Left lung (tissue), 14 donors: ENCODE measurements at places on chromosomes 5 and 9. TPM values are rescaled to one million over a fixed set of nuclear protein-coding genes. Genes with fewer than 3 reads are reported as not detected.

DNA sequence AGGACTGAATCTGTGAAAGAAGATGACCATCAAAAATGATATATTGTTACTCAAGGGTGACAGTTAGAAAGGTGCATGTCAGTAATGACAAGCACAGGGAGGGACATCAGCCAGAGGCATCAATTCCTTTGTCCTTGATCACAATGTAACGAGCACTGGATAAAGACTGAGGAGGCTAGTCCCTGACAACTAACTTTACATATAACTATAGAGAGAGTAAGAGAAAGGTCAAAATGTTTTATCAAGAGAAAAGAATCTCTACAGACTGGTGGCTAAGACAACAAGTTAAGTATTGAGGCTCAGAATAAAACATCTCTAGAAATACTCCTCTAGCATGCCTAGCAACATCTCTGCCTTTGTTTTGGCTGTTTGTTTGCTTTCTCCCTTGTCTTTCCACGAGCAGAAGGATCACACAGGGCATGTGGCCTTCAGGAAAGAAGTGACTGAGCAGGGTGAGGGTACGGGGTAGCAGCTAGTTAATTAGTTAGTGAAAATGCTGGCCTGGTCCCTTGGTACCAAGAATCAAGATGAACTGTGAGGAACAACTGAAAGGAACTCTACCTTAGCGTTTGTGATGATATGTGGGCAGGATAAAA, 724.1 kb upstream of the MEF2C start:
- no peak for DNase-seq

GRCh38 chr9:134978272-134978671, 60.6 kb upstream of the FCN1 start:
- no peak for DNase-seq

DNA sequence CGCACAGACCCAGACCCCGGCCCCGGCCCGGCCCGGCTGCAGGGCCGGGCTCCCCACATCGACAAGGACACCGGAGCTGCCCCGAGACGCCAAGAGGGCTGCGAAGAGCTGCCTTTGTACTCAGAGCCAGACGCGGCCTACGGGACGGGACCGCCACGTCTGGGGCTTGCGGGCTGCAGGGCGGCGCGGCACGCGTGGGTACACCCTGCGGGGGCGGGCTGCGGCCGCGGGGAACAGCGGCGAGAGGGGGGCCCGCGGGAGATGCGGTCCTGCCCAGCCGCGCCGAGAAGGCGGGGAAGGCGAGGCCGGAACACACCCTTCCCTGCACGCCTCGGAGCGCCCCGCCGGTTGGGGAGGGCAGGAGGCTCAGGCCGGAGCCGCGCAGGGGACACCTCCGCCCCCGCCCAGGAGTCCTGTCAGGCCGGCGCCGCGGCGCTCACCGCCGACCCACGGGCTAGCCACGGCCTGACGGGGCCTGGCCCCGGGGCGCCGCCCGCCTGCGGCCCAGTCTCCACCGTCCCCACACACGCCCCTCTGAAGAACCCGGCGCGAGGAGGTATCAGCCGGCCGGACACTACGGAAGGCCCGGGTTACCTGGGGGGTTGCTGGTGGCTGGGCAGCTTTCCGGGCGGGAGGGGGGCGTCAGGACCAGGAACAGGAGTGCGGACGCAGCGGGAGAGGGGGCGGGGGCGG, 478 bp downstream of the RAB14 start:
- no peak for DNase-seq

DNA sequence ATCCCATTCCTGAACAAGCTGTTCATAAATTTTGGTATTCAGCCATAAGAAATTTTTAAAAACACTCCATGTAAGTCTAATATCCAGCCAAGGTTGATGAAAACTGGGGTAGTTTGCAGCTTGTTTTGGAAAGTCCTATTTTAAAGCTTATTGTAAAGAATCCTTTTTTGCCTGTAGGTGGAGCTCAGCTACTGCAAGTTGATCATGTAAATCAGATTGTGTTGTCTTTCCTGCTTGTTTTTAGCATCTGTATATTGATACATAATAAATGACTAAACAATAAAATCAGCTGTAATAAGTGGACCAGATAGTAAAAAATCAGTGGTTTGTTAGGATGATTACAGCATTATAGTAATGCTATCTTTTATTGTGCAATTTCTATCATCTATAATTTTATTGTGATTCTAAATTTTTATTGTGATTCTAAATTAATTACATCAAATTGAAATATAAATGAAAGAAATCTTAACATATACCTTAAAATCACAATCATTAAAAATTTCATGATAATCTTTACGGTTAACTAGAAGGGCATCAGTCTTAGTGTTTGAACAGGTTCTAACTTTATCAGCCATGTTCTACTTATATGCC, 42.4 kb downstream of the CWC27 start:
- DNase-seq = peak; percentile 66

- no peak for DNase-seq
Observed at GRCh38 chr5:150116667-150117400, 30.5 kb upstream of the CSF1R start.

GRCh38 chr9:92328225-92328624, 2.5 kb downstream of the CENPP start:
- DNase-seq = no peak

- DNase-seq = no peak
Observed at GRCh38 chr9:135463140-135463539, 16.4 kb upstream of the PPP1R26 start.

- DNase-seq = no peak
Observed at GRCh38 chr5:59489551-59489950, 404.0 kb downstream of the PDE4D start.

GRCh38 chr9:123601828-123602227, 245.8 kb downstream of the CRB2 start:
- no peak for DNase-seq

GRCh38 chr5:56973473-56973872, 21.6 kb upstream of the MIER3 start:
- no peak for DNase-seq

- DNase-seq = no peak
Observed at GRCh38 chr9:129497813-129498450, 123.0 kb downstream of the C9orf50 start.

- DNase-seq = no peak
Observed at GRCh38 chr5:159975462-159976019, 33.4 kb upstream of the TTC1 start.

- no peak for DNase-seq
Observed at GRCh38 chr5:179112469-179113142, 52.4 kb downstream of the ZNF354C start.

DNA sequence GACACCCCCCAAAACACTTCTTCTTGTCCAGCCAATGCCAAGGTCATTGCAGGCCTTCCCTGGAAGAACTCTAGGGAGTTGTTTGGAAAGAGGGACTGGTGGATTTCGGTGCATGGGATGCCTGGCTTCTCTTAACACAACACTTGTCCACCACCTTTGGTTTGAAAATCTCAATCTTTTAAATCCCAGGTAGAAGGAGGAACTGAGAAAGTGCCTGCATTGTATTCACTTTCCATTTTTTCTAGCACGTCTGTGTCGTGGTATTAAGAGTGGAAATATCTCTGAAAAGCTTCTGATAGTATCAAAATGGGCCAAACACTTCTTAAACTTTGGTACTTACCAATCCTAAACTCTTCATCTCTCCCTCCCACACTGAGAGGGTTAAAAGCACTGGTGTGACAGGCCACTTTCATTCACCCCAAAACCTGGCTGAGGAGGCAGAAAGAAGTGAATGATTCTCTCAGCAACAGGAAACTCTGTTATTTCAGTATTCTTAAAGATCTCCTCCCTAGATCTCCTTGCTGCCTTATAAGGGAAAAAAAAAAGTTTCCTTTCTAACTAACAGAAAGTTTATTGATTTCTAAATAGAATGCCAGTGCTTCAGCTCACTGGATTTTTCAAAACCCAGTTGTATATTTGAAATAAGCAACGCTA, 3.9 kb upstream of the NFIB start:
- DNase-seq = no peak

- no peak for DNase-seq
Observed at GRCh38 chr9:134293031-134293521, 33.2 kb upstream of the RXRA start.

- no peak for DNase-seq
Observed at GRCh38 chr9:78311886-78312524, 15.1 kb downstream of the PSAT1 start.

DNA sequence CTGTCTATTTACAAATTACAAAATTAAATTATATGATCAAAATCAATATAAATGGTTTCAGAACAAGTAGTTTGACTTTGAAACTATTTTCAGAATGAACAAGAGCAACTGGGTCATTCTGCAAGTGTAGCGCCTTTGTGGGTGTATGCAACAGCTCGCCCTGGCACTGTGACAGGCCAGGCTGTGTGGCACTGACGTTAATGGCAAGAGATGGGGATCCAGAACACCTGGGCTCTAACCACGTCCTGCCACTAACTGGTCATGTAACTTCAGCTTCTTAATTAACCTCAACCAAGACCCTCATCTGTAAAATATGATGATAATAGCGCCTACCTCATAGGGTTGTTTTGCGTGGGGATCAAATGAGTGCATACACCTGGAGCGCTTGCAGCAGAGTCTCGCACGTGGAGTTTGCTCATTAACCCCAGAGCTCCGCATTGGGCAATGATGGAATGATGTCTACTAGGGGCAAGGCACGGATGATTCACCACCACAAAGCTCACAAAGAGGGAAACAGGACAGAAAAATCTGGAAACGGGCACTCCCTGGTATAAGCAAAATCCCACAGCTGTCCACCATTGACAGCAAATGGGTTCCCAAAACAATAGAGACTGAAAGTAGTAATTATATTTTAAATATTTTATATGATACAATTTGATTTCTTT, 639.4 kb downstream of the SEMA5A start:
- no peak for DNase-seq

DNA sequence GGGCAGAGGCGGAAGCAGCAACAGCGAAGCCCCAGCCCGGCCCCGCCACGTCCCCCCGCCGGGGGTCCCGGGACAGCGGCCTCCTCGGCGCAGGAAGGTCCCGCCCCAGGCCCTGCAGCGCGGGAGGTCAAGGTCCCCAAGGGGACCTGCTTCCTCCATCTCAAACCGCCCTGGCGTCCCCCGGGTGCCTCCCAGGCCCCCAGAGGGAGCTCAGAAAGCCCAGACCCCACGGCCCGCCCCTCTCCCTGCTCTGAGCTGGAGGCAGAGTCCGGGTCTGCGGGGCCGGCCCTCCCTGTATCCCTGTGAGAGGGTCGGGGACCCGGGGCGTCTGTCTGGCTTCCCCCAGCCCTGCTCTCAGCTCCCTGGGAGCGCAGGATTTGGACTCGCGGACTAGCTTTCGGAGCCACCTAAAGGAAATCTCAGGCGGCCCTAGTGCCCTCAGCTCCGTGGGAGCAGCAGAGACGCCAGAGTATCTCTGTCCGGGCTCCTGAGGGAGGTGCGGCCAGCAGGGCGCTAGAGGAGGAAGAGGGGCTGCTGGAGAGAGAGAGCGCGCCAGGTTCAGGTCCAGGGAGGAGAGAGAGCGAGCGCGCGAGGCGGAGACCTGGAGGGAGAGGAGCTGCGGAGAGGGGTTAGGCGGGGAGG, 30.7 kb downstream of the EXOC3 start:
- peak; percentile 30 for DNase-seq

- DNase-seq = no peak
Observed at GRCh38 chr9:92100237-92100911, 14.8 kb downstream of the SPTLC1 start.

GRCh38 chr9:90659650-90660364, 17.2 kb upstream of the DIRAS2 start:
- no peak for DNase-seq

DNA sequence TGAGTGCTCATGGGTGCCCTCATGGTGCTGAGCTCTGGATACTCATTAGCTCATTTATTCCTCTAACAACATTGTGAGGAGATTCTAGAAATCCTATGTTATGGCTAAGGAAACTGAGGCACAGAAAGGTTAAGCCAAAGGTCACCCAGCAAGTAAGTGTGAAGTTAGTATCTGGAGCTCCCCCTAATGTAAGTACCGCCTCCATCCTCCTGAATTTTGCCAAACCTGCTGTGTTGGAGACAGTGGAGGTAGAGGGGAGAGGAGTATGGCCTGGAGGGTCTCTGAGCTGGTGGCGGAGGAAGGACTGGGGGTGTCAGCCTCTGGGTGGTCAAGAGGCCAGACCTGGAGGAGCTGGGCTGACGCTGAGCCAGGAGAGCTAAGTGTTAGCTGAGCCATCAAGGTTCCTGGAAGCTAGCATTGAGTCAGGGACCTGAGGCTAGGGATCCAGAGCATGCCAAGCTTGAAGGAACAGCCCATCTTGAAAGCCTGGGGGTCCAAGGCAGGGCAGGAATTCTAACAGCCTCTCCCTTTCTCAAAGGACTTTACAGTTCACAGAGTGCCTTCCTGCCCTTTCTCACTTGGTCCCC, 114.8 kb downstream of the RGS3 start:
- peak; percentile 49 for DNase-seq

DNA sequence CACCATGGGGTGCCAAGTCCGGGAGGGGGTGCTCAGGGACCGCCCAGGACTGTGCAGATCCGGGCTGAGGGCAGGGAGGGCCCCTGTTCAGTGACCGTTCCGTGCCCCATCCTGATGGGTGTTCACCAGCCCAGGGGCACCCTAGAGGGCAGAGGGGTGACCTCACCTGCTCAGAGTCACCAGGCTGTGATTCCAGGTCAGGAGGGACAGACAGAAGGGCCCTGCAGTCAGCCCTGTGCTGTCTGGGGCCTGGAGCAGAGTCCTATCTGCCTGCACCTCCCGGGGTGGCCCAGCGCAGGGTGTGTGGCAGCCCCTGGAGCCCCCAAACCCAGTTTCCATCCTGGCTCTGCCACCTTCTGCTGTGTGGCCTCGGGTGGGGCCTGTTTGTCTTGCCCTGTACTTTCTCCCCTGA, 241.9 kb downstream of the PBX3 start:
- DNase-seq = no peak

DNA sequence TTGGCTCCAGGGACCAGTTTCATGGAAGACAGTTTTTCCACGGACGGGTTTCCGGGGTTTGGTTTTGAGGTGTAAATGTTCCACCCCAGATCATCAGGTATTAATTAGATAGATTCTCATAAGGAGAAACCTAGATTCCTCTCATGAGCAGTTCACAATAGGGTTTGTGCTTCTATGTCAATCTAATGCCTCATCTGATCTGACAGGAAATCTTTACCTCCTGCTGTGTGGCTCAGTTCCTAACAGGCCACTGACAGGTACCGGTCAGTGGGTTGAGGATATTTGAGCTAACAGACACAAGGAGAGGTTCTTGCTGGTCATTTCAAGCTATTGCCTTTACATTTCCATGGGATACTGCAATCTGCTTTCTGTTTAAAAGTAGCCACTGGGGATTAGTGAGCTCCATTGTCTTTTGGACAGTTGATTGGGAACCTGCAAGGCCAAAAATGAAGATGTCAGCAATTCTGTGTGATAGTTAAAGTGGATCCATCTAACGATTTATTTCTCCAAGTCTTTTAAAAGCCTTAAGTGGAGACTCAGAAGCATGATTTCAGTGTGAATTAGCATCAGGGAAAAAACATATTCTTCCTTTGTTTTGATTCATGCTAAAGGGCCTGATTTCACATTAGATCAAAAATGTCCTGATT, 38.6 kb downstream of the MRPS30 start:
- DNase-seq = no peak

The PCDHGA9 gene
- total RNA-seq = 4.6 TPM

The SMIM32 gene
- not detected for total RNA-seq

The C9orf153 gene
- total RNA-seq = 0.41 TPM

The ZNF366 gene
- 5.6 TPM for total RNA-seq

The ESM1 gene
- total RNA-seq = 5.4 TPM

The SLC6A3 gene
- total RNA-seq = 0.10 TPM

The DMRT3 gene
- not detected for total RNA-seq
